ENCODE measurements at places on chromosomes 1 and 21.

DNA sequence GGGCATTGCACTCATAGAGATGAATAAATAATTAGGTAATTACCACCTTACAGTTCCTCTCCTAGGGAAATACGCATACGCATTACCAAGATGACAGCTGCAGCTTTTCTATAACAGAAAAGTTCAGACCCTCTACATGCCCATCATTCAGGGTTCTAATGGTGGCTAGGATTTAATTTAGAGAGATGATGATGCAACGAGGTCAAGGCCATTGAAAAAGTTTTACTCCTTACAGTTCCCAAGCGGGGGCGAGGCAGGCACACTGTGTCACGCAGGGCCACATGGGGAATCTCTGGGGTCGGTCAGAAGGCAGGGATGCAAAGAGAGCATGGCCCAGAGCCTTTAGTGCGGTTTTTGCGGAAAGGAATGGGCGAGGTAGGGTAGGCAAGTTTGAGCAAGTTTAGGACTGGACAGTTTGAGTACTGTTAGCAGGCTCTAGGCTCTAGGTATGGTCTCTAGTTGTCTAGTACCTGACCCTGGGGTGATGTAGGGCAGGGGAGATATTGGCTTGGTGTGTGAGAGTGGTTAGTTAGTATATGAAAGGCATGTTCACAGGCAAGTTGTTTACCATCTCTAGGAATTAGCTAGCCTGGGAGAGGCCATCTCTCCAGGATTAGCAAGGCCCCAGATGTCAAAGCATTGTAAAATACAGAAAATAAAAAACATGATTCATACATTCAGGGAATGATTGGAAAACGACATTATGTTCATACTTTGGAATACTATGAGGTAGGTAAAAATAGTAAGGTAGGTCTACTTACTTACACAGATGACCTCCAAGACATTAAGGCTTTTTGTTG lies 29.6 kb upstream of the ID3 start:
- H3K4me1 ChIP-seq = peaks cover 6% of the 10 kb centered on the region
- H3K4me3 ChIP-seq = no peak overlapping the region
- no peak overlapping the region for H3K27ac ChIP-seq
- no peak for DNase-seq

GRCh38 chr1:245156736-245157505 lies 2.1 kb downstream of the KIF26B start:
- H3K27ac ChIP-seq = no peak overlapping the region
- peaks cover 12% of the 10 kb centered on the region for H3K4me1 ChIP-seq
- no peak for DNase-seq
- H3K4me3 ChIP-seq = peak overlapping the region; percentile 35
- peaks cover 57% of the 10 kb centered on the region for H3K27me3 ChIP-seq

GRCh38 chr1:201939574-201939973 lies 6.8 kb downstream of the LMOD1 start:
- H3K27me3 ChIP-seq = no peaks in the 10 kb centered on the region
- H3K4me1 ChIP-seq = peaks cover 30% of the 10 kb centered on the region
- no peak overlapping the region for H3K4me3 ChIP-seq
- peak overlapping the region; percentile 50 for H3K27ac ChIP-seq
- H3K36me3 ChIP-seq = no peaks in the 10 kb centered on the region

GRCh38 chr1:56330391-56331026 lies 248.9 kb downstream of the PLPP3 start:
- H3K27ac ChIP-seq = no peak overlapping the region
- H3K36me3 ChIP-seq = no peaks in the 10 kb centered on the region
- no peaks in the 10 kb centered on the region for H3K27me3 ChIP-seq
- H3K4me3 ChIP-seq = no peak overlapping the region
- no peak for DNase-seq

DNA sequence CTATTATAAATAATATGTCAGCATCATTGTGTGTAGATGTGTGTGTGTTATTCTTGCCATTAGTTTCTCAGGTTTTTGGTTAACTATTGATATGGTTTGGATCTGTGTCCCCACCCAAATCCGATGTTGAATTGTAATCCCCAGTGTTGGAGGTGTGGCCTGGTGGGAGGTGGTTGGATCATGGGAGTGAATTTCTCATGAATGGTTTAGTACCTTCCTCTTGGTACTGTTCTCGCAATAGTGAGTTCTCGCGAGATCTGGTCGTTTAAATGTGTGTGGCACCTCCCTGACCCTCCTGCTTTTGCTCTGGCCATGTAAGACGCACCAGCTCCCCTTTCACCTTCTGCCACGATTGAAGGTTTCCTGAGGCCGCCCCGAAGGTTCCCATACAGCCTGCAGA lies 9.6 kb upstream of the POFUT2 start:
- no peaks in the 10 kb centered on the region for H3K36me3 ChIP-seq
- H3K27ac ChIP-seq = no peak overlapping the region
- no peaks in the 10 kb centered on the region for H3K27me3 ChIP-seq
- no peak overlapping the region for H3K4me3 ChIP-seq
- H3K4me1 ChIP-seq = peaks cover 21% of the 10 kb centered on the region
- no peak for DNase-seq

- H3K36me3 ChIP-seq = no peaks in the 10 kb centered on the region
- DNase-seq = peak; percentile 33
- peaks cover 32% of the 10 kb centered on the region for H3K27me3 ChIP-seq
- peaks cover 5% of the 10 kb centered on the region for H3K4me1 ChIP-seq
- no peak overlapping the region for H3K4me3 ChIP-seq
- no peak overlapping the region for H3K27ac ChIP-seq
These were observed 40.4 kb upstream of the RPL11 start for GRCh38 chr1:23651069-23651808.

GRCh38 chr1:1833916-1834325 lies 55.7 kb upstream of the NADK start:
- no peak overlapping the region for H3K27ac ChIP-seq
- H3K27me3 ChIP-seq = no peaks in the 10 kb centered on the region
- DNase-seq = no peak
- no peaks in the 10 kb centered on the region for H3K4me1 ChIP-seq
- no peak overlapping the region for H3K4me3 ChIP-seq

DNA sequence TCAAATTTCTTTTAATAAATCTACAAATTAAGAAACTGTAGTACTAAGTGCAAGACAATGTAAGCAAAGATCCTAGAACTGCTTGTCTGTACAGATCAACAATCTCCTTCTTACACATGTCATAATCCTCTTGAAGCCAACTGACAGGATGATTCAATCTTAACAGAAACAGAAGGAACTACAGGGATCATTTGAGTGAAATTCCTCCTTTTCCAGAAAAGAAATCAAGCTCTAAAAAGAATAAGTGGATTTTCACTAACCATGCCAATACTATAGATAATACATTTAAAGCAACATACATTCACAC lies 53.2 kb downstream of the RAB3GAP2 start:
- no peaks in the 10 kb centered on the region for H3K4me1 ChIP-seq
- 0 out of 3 replicates have a peak, but pooled peaks cover 3% of the 10 kb centered on the region for H3K36me3 ChIP-seq
- no peak overlapping the region for H3K4me3 ChIP-seq

DNA sequence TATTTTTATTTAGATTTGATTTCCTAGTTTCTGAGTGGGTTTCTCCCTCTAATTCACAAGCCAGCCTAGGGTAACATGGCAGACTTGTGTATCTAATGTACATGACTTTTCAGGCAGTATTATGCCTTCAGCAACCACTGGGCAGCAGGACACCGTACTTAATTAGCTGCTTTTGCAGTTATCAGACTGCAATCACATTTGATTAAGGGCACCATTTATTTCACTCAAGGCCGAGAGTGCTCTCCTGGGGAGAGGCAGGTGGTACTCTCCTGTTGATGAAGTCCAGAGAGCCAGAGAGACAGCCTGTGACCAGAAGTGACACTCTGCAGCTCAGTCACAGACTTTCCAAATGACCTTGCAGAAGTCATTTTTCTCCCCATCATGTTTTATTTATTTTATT lies 18.7 kb downstream of the CYYR1 start:
- no peaks in the 10 kb centered on the region for H3K4me1 ChIP-seq
- DNase-seq = no peak
- H3K4me3 ChIP-seq = no peak overlapping the region
- no peaks in the 10 kb centered on the region for H3K27me3 ChIP-seq

GRCh38 chr1:36248250-36248894 lies 24.1 kb downstream of the THRAP3 start:
- DNase-seq = no peak
- H3K4me1 ChIP-seq = peaks cover 16% of the 10 kb centered on the region
- H3K36me3 ChIP-seq = peaks cover 38% of the 10 kb centered on the region
- H3K27ac ChIP-seq = peak overlapping the region; percentile 93

DNA sequence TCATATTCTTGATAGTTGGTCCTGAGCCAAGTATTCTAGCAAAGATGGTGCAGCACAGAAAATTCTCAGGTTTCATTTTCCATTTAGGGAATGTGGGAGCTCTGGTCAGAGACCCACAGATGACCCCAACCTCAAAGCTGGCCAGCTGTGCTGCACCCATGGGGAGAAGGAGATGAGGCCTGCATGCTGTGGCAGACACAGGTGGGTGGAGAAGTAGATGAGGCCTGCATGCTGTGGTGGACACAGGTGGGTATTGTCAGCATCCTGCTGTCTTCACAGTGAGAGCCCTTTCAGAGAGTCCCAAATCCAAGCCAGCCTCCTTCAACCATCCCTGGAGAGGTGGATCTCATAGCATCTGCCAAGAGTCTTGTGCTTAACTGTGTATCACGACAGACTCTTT lies 77.7 kb downstream of the DSCAM start:
- H3K27ac ChIP-seq = no peak overlapping the region
- no peak overlapping the region for H3K4me3 ChIP-seq
- H3K4me1 ChIP-seq = no peaks in the 10 kb centered on the region
- H3K27me3 ChIP-seq = no peaks in the 10 kb centered on the region

- H3K27me3 ChIP-seq = no peaks in the 10 kb centered on the region
- DNase-seq = peak; percentile 73
- H3K4me1 ChIP-seq = peaks cover 15% of the 10 kb centered on the region
- H3K4me3 ChIP-seq = no peak overlapping the region
- H3K27ac ChIP-seq = no peak overlapping the region
These were observed 10.3 kb upstream of the LEFTY1 start for GRCh38 chr1:225899044-225899925.

DNA sequence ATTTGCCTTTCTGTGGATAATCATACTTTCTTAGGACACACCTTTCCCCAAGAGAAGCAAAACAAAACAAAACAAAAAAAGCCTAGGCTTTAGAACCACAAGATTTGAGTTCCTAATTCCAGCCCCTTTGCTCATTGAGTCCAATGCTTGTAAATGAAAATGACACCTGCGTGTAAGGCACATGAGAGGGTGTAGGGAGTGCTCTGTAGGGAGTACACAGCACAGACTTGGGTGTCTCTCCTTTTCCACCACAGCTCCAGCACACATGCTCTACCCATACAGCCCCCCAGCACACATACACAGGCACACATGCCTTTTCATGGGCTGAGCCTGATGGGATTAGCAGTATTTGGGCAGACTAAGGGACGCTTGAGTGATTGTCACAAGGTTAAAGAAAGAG lies 9.2 kb upstream of the NGF start:
- no peak overlapping the region for H3K4me3 ChIP-seq
- H3K36me3 ChIP-seq = no peaks in the 10 kb centered on the region
- no peak for DNase-seq
- no peak overlapping the region for H3K27ac ChIP-seq
- H3K4me1 ChIP-seq = no peaks in the 10 kb centered on the region
- no peaks in the 10 kb centered on the region for H3K27me3 ChIP-seq

DNA sequence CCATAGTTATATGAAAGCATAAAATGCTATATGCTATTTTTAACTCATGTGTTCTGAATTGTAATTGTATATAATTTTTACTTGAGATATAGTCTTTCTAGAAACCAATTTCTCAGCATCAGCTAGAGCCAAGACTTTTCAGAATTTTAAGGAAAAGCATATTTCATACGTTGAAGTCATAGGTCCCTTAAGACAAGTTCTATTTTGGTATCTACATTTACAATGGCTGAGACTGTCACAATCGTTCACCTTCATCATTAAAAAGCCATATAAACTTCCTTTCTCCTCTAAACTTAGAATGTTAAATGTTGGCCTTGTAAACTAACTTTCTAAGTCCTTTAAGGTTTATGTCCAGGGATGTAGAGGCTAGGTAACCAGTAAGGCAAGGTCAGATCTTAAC lies 104.1 kb downstream of the LRRC40 start:
- DNase-seq = no peak
- H3K36me3 ChIP-seq = no peaks in the 10 kb centered on the region
- no peaks in the 10 kb centered on the region for H3K27me3 ChIP-seq

GRCh38 chr1:223177681-223178080 lies 34.6 kb upstream of the TLR5 start:
- no peaks in the 10 kb centered on the region for H3K4me1 ChIP-seq
- H3K27ac ChIP-seq = no peak overlapping the region
- no peaks in the 10 kb centered on the region for H3K36me3 ChIP-seq
- H3K4me3 ChIP-seq = no peak overlapping the region
- no peak for DNase-seq

DNA sequence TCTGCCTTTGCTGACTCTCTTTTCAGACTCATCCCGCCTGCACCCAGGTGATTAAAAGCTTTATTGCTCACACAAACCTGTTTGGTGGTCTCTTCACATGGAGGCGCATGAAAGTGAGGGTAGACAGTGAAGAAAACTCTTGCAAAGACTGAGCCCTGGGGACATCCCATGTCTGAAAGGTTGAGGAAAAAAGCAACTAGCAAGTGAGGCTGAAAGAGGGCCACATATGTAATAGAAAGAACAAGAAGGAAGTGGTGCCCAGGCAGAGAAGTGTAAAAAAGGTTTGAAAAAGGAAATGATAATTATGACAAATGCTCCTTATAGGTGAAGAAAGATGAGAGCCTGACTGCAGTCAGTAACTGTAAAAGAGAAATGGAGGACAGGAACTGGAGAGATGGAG lies 115.9 kb upstream of the NEK7 start:
- no peaks in the 10 kb centered on the region for H3K4me1 ChIP-seq
- H3K36me3 ChIP-seq = no peaks in the 10 kb centered on the region
- no peaks in the 10 kb centered on the region for H3K27me3 ChIP-seq
- no peak overlapping the region for H3K4me3 ChIP-seq

DNA sequence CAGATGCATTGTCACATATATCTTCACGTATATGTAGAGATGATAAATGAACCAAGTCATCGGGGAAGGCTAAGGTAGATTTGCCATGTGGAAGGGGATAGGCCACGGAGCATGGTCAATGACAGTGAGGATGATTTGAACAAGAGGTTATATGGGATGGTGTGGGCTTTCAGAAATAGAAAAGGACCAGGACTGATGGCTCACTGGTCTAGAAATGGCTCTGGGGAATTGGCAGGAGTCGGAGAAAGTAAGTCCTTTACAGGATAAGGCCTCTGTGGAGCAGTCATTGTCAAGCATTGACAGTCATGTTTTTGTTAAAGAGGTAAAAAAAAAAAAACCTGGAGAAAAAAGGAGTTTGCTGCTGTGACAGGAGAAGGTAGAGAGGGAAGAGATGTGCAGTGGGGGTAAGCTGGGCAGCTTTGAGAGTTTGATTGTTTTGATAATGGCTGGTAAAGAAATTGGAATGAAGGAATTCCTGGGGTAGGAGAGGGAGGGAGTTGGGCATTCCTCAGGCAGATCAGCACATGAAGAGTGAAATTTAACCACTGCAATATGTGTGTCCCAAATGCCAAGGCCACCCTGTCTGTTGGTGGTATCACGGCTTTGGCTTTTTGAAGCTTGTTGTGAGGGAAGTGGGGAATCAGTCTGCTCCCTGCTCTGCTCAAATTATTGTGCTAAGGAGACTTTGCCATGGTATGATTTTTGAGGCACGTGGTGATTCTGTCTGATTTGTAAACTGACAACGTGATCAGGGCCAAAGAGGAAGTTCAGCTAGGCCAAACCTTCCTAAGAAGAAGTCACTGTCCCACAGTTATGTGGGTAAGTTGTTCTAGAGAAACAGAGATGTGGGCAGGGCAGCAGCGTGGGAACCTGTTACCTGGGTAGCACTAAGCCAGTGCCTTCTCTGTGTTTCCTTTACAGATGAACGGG lies 26.0 kb downstream of the MACF1 start:
- H3K4me1 ChIP-seq = no peaks in the 10 kb centered on the region
- DNase-seq = no peak
- no peak overlapping the region for H3K4me3 ChIP-seq
- peaks cover 24% of the 10 kb centered on the region for H3K36me3 ChIP-seq
- peak overlapping the region; percentile 12 for H3K27ac ChIP-seq
